Hematopoietic multipotent progenitor cell treated with erythropoietin and hydrocortisone succinate and interleukin-3 and kit ligand, for 4 days (in vitro differentiated cells): ENCODE measurements at places on chromosomes 3 and 15.

DNA sequence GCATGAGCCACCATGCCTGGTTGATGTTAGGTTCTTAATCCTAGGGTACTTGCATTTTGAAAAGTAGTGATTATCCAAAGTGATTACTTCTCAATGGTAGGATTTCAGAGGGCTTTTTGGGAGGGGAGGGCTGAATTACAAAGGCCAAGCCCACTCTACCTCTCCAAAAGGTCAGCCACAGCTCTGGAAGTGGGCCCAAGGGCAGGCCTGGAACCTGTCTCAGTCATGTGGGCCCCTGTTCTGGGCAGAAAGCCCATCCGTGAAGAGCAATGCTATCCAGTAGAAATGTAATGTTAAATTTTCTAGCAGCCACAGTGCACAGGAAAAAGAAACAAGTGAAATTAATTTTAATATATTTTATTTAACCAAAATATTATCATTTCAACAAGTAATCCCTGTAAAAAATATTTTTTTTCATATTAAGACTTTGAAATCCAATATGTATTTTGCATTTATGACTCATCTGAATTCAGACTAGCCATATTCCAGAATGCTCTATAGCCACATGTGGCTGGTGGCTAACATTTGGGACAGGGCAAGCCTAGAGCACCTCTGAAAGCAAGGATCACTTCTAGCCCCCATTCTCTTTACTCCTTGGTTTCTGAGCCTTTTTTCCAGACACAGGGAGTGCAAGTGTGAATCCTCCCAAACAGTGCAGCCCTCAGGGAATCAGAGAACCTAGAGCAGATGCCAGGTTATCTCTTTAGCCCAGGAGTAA, 16.8 kb downstream of the RFT1 start:
- DNase-seq, result no peak

DNA sequence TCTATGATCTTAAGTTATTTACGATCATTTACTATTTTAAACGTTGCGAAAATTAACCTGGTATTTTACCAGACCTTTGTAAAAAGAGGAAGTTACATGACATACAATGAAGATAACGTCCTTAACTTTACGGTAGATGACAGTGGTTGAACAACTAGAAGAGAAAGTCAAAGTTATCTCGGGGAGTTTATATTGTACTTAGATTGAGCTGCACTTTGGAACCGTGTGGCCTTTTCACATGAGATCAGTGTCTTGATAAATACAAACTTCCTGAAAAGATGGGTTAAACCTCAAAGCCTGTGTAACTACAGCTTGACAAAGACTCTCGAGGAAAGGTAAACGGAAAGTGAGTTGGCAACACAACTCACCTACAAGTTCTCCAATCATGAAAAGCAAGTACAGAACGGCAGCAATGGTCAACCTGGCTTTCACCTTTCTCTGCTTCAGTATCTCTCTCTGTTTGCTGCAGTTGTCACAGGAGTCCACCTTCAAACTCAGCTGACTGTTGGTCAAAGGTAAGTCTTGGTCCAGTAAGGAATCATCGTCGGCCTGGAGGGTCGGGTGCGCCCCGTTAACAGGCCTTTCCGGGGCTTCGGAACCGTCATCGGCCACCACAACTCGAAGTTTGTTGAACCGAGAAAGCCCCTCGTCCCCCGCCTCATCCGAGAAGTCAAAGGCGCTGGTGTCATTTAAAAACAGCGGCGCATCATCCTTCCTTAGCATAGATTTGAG, 793 bp downstream of the SLC30A4 start:
- peak; percentile 68 for DNase-seq

DNA sequence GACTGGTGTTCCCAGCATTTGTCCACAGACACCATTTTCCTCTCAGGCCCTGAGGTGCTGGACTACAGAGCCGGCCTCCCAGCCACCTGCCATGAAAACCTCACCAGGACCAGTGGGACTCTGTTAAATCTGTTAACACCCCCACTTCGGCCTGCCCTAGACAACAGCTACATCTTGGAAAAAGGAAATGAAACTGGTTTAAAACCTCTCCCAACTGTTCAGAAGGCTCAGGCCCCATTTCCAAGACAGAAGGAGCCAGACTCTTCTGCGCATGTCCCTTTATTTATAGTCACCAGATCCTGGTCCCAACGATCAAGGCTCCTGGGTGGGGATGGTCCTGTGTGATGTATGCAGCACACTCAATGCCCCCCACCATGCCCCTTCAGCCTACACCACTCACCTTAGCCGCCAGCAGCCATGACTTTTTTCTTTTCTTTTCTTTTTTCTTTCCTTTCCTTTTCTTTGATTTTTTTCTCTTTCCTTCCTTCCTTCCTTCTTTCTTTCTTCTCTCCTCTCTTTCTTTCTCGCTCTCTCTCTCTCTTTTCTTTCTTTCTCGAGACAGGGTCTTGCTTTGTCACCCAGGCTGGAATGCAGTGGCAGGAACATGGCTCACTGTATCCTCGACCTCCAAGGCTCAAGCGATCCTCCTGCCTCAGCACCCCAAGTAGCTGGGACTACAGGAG, 25.5 kb upstream of the FLNB start:
- no peak for DNase-seq

DNA sequence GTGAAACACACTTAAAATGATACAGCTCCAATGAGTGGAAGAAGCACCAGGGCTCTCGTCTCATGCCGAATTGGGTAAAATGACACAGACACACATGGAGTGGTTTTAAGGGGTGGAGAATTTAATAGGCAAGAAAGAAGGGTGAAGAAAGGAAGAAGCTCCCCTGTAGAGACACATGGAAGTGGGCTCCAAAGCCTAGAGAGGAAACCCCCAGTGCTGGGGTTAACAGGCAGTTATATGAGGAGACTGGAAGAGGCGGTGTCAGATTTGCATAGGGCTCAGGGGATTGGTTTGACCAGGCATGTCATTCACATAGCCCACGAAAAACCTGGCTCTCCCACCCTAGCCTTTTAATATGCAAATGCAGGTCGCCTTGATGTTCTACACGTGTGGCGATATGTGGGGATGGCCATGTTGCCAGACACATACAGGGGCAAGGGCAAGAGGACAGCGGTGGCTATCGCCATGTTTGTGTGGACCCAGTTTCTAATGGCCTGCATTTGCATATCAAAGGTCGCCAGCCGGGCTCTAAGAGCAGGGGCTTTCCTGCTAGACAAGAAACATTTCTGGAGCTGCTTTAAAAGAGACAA, 1.9 kb upstream of the DPH6 start:
- no peak for DNase-seq

DNA sequence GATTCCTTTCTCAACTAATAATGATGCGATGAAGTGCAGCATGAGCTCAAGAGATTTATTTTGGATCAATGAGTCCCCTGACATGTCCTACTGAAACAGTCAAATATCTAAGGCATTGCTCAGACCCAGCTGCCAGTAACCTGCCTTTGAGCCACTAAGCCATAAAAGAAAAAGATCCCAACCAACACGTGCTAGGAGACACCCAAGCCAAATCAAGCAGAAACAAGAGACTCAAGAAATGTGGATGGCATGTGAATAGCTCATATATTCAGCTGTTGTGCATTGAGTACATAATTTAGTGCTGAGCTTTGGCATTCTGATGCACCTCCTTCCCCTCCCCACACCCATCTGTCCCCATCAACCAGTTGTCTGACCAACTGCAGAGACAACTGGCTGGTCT, 29.2 kb downstream of the GJD2 start:
- DNase-seq, result no peak

GRCh38 chr3:197029511-197030167, at the start of gene MELTF:
Gene MELTF, minus strand, starts transcription at chr3:197029817. Its CDS starts 115 bp downstream, at chr3:197029702.
- peak; percentile 88 for DNase-seq

DNA sequence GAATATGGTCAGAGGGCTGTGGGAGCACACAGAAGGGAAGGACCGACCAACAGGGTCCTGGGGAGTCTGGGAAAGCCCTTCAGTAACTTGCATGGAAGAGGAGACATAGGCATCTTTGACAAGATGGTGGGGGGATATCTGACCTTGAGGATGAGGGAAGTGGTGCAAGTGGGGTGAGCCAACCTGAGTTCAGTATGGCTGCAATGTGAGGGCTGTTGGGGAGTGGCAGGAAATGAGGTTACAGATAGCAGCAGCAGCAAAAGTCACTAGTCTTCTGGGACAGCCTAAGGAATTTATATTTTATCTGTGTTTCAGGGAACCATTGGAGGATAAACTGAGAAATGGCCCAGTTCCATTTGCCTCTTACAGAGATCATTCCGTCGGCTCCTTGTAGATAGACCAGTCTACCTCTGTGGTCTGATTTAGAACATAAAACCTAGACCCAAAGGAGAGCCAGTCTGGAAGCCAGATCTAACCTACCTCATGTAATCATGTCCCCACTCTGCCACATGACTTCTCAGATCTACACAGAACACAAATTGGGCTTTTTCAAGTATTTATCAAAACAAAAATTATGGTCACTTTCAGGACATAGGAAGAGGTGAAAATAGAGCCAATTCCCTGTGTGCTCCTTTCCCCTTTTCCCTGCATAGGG, 75.6 kb downstream of the ST6GAL1 start:
- DNase-seq, result peak; percentile 82

GRCh38 chr15:78406016-78406585, 31.9 kb upstream of the IREB2 start:
- DNase-seq, result no peak

GRCh38 chr3:107452436-107452835, 70.3 kb upstream of the BBX start:
- DNase-seq, result no peak

- DNase-seq, result no peak
Observed at GRCh38 chr3:34053626-34054025, 255.2 kb downstream of the PDCD6IP start.

GRCh38 chr3:22159004-22159695, 408.1 kb upstream of the ZNF385D start:
- peak; percentile 27 for DNase-seq

- no peak for DNase-seq
Observed at GRCh38 chr3:35502699-35503098, 136.6 kb upstream of the ARPP21 start.

GRCh38 chr3:156795890-156796481, 30.2 kb upstream of the LEKR1 start:
- no peak for DNase-seq

GRCh38 chr3:159123877-159124276, 322.0 kb downstream of the MFSD1 start:
- no peak for DNase-seq

GRCh38 chr3:43526956-43527355, 94.9 kb downstream of the ANO10 start:
- DNase-seq, result no peak

GRCh38 chr15:26091184-26091583, 228.1 kb upstream of the ATP10A start:
- DNase-seq, result peak; percentile 54

GRCh38 chr3:102037209-102037608, 187.9 kb downstream of the NFKBIZ start:
- no peak for DNase-seq
